ENCODE measurements at places on chromosomes 11 and 22.

- H3K4me3 ChIP-seq = no peak overlapping the region
- no peaks in the 10 kb centered on the region for H3K4me1 ChIP-seq
- no peaks in the 10 kb centered on the region for H3K36me3 ChIP-seq
- peak; percentile 62 for DNase-seq
Measured at GRCh38 chr22:48391820-48392219, 1435.9 kb downstream of the BRD1 start.

DNA sequence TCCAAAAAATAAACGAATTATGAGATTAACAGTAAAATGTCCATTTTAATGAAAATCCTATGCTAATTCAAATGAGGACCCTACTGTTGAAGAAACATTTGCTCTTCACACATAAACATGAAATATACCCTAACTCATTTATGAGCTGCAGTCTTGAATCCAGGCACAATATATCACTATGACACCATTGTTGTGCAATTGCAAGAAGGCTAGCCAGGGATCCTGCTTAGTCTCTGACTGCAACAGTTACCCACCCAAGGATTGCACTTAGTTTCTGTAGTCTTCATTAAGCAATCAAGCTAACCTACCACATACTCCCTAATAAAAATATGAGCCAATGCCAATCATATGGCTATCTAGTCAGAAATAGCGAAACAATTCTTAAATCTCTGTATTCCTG is 981.0 kb upstream of the FAT3 start:
- no peak overlapping the region for H3K4me3 ChIP-seq
- H3K27ac ChIP-seq = no peak overlapping the region
- no peaks in the 10 kb centered on the region for H3K27me3 ChIP-seq
- no peaks in the 10 kb centered on the region for H3K36me3 ChIP-seq

GRCh38 chr11:84648471-84648870 is 978.7 kb downstream of the DLG2 start:
- no peaks in the 10 kb centered on the region for H3K36me3 ChIP-seq
- H3K27me3 ChIP-seq = no peaks in the 10 kb centered on the region
- no peak for DNase-seq
- H3K4me1 ChIP-seq = no peaks in the 10 kb centered on the region
- no peak overlapping the region for H3K4me3 ChIP-seq
- no peak overlapping the region for H3K27ac ChIP-seq

DNA sequence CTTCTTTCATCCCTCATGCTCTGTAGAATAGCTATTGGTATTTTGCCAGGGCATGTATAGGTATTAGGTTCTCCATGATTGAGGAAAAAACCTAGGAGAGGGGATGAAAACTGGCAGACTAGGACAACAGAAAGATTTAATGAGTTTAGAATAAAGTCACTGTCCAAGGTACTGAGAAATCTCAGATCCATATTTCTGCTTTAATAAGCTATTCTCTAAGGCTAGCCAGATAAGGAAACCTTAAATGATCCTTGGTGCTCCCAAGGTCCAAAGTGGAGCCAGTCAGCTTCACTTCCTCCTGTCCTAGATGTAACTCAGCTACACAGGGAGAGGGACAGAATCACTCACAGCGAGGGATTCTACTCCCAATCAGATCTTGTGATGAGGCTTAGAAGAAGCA is 13.7 kb upstream of the CSNK2A3 start:
- no peaks in the 10 kb centered on the region for H3K4me1 ChIP-seq
- H3K27me3 ChIP-seq = no peaks in the 10 kb centered on the region
- no peak for DNase-seq
- H3K4me3 ChIP-seq = no peak overlapping the region
- no peak overlapping the region for H3K27ac ChIP-seq

DNA sequence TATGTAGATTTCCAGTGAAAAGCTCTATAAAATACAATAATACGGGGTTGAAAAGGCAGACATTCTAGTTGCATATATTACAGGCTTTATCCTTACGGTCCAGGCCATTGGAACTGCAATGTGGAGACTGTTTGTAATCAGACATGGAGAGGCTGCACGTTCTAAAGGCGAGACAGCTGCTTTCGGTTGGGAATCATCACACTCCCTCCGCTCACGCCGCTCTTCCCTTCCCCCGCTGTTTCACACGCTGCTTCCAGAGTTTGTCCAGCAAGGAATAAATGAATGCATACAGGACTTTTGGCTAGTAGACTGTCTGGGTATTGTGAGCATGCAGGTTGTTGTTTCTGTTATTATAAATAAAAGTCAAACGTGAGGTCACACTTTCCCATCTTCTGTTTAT is 13.5 kb upstream of the EFCAB6 start:
- no peak overlapping the region for H3K4me3 ChIP-seq
- no peak overlapping the region for H3K27ac ChIP-seq
- H3K27me3 ChIP-seq = no peaks in the 10 kb centered on the region
- no peaks in the 10 kb centered on the region for H3K36me3 ChIP-seq
- no peak for DNase-seq
- peaks cover 14% of the 10 kb centered on the region for H3K4me1 ChIP-seq

- no peaks in the 10 kb centered on the region for H3K4me1 ChIP-seq
- no peaks in the 10 kb centered on the region for H3K36me3 ChIP-seq
- H3K4me3 ChIP-seq = no peak overlapping the region
- DNase-seq = no peak
Measured at GRCh38 chr11:89477175-89477574, 14.0 kb downstream of the NOX4 start.

GRCh38 chr11:65593518-65594414 is 1.8 kb downstream of the KCNK7 start:
- H3K36me3 ChIP-seq = peaks cover 69% of the 10 kb centered on the region
- no peaks in the 10 kb centered on the region for H3K27me3 ChIP-seq
- peaks cover 62% of the 10 kb centered on the region for H3K4me1 ChIP-seq
- no peak for DNase-seq
- no peak overlapping the region for H3K4me3 ChIP-seq

GRCh38 chr11:125941619-125942611 is 3.9 kb upstream of the VSIG10L2 start:
- H3K4me1 ChIP-seq = peaks cover 10% of the 10 kb centered on the region
- no peak overlapping the region for H3K4me3 ChIP-seq
- no peak overlapping the region for H3K27ac ChIP-seq
- no peak for DNase-seq
- no peaks in the 10 kb centered on the region for H3K36me3 ChIP-seq

GRCh38 chr11:6389905-6390717 is at the start of gene SMPD1:
SMPD1 (plus strand) TSS chr11:6390474; CDS start chr11:6390599, 125 bp downstream.
- peak within 1 kb of the TSS; percentile 88 for H3K4me3 ChIP-seq
- H3K36me3 ChIP-seq = peaks cover 23% of the 10 kb centered on the region
- peak; percentile 97 for DNase-seq

- peaks cover 62% of the 10 kb centered on the region for H3K4me1 ChIP-seq
- DNase-seq = no peak
- H3K4me3 ChIP-seq = peak overlapping the region; percentile 68
- H3K27me3 ChIP-seq = no peaks in the 10 kb centered on the region
- H3K36me3 ChIP-seq = no peaks in the 10 kb centered on the region
Measured at GRCh38 chr11:96339706-96340554, 3.1 kb downstream of the MAML2 start.
